Stimulated activated CD4-positive, alpha-beta T cell treated with anti-CD3 and anti-CD28 coated beads, TNF-alpha, amount 100 ng/mL, for 1 hour (primary cell): ENCODE measurements at places on chromosomes 11 and 22.

DNA sequence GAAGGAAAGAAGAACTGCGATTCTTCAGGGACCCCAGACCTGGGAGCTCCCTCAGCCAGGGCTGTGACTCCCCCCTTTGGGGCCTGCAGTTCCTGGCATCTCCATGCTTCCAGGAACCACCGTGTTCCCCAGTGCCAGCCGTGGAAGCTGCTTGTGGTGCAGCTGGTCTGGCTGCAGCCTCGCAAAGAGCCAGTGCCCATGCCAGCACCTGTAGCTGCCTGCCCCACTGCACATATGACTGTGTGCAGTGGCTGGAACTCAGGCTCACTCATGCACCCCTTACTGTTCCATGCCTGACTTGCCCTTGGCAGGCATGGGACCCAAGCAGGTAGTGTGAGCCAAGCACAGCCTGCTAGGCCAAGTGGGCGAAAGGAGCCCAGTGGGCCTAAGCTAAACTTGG lies 401.3 kb downstream of the LRRC4C start:
- no peak for DNase-seq

- no peak for DNase-seq
These were observed 4.7 kb upstream of the RAD9A start for GRCh38 chr11:67387069-67387468.

GRCh38 chr11:67029146-67029545 lies 6.2 kb downstream of the SYT12 start:
- DNase-seq = no peak

DNA sequence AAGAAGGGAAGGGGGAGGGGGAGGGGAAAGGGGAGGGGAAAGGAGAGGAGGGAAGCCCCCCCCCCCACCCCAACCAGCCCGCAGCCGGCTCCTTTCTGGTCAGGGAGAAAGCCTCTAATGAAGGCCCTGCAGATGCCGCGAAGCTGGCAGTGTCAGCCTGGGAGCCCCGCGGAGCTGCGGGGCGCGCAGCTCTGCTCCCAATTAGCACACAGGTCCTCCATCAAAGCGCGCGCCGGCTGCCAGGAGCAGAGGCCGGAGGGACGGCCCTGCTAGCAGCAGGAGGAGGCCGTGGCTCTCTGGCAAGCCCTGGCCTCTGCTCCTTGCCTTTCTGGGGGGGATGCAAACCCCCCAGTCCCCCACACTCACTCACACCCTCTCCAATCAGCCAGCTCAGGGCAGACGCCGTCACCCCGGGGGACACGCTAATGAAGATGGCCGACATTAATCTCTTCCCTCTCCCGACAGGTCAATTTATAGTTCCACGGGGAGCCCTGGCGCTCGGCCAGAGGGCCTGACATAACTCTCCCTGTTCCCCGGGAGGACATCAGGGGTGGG lies 70.5 kb upstream of the TCF20 start:
- DNase-seq = no peak

DNA sequence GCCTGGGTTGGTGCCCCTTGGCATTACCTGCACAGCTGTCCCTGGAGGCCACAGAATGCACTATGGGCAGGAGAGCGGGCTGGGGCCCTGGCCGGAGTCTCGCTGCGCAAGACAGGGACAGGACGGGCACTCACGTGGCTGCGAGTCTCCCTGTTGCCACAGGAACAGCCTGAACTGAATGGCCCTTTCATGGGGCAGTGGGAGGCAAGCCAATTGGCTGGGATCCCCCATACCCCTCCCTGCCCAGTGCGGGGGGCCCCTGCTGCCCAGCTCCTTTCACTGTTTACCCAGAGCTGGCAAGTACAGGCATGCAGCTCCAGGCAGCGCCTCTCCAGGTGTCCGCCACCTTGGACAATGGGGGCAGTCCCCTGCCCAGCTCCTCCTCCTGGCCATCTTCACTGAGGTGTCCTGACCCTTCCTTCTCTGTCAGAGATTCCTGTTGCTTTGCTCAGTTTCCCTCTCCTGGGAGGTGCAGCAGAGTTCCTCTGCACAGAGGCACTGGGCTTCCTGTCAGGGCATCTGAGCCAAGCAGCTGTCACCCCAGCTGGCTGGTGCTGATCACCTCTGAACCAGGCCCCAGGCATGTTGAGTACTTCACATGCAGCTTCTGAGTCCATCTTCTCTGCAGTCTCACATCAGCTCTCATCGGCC lies 5.2 kb downstream of the USP2 start:
- no peak for DNase-seq

GRCh38 chr11:65979261-65979759 lies 17.8 kb downstream of the SART1 start:
- no peak for DNase-seq

DNA sequence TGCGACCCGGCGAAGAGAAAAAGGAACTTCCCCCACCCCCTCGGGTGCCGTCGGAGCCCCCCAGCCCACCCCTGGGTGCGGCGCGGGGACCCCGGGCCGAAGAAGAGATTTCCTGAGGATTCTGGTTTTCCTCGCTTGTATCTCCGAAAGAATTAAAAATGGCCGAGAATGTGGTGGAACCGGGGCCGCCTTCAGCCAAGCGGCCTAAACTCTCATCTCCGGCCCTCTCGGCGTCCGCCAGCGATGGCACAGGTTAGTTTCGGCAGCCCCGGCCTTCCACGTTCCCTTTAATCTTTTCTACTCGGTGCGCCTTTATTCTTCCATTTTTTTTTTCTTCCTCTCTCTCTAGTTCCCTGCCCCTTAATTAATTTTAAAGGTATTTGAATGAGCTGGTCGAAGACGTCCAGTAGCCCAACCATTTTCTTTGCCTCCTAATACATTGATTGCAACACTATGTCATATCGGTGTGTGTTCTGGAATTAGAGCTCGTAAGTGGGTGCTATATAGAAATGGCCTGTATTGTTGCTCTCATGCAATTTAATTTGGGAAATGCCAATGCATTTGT lies 537 bp downstream of the EP300 start:
- no peak for DNase-seq

DNA sequence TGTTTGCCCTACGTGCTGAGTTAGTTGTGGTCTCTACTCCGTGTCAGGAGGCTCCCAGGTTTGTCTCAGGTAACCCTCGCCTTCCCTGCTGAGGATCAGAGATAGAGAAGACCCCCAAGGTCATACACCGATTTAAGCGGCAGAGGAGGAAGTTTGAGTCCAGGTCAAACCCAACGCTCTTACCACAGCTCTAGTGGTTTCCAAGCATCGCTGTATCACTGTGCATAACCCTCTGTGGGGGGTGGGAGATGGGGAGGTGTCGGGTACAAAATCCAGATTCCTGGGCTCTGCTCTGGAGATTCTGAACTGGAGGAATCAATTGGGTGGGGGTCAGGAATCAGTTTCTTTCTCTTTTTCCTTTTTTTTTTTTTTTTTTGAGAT lies 627 bp downstream of the DNAJC4 start:
- no peak for DNase-seq

- DNase-seq = no peak
These were observed 342.5 kb downstream of the LRRC4C start for GRCh38 chr11:41116970-41117369.

DNA sequence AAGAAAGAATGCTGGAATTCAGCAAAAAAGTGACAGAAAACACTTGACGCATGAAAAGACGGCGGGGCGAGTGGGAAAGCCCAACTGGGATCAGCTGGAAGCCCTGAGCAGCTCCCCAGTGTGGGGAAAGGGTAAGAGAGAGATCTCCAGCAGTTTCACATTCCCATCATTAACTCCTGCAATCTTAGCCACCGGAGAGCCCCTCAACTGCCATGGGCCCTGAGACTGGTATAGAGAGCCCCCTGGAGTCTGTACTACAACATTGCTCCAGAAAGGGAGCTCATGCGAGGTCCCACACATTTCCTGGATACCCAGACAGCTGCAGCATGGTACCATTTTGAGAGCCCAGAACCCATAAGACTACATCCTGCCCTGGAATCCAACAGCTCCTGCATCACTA lies 31.1 kb downstream of the MRGPRX4 start:
- DNase-seq = no peak

GRCh38 chr11:46389450-46390330 lies 1.9 kb downstream of the CHRM4 start:
- DNase-seq = no peak

- DNase-seq = no peak
These were observed 6.6 kb downstream of the WT1 start for GRCh38 chr11:32428665-32429303.

DNA sequence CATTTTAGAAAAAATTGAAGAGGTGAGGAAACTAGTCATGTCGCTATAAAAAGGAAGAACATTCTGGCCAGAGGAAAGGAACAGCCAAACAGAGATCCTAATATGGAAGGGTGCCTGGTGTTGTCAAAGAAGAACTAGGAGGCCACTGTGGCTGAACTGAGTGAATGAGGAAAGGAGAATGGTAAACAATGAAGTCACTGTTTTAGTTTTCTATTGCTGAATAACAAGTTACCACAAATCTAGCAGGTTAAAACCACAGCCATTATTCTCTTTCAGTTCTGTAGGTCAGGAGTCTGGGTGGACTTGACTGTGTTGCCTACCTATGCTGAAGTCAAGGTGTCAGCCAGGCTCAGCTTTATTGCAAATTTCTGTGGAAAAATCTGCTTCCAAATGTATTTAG lies 549.3 kb upstream of the CCDC90B start:
- DNase-seq = no peak

GRCh38 chr11:102115557-102115956 lies 5.3 kb downstream of the YAP1 start:
- no peak for DNase-seq

- no peak for DNase-seq
These were observed 8.1 kb downstream of the DIXDC1 start for GRCh38 chr11:111945198-111945597.
